ENCODE measurements at places on chromosomes 4 and X. TPM values are rescaled to one million over a fixed set of nuclear protein-coding genes. Genes with fewer than 3 reads are reported as not detected.

GAGE13 gene
- not detected for total RNA-seq

DNA sequence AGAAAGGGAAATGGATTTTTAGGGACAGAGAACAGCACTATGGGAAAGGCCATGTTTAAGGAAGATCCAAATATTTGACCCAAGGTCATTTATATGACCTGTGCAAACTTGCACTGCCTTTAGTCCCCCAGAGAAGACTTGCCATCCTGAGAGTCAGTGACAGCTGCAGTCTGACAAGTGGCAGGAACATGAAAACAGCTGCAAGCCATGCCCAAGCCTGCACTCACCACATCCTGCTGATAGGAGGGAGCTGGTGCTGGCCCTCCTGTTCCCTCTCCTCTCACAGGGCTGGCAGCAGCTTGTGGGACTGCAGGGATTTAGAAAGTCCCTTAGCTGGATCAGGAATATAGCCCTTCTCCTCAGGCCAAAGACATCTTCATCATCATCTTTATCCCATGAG, 187.7 kb downstream of the RAP1GDS1 start:
- DNase-seq, result no peak

DNA sequence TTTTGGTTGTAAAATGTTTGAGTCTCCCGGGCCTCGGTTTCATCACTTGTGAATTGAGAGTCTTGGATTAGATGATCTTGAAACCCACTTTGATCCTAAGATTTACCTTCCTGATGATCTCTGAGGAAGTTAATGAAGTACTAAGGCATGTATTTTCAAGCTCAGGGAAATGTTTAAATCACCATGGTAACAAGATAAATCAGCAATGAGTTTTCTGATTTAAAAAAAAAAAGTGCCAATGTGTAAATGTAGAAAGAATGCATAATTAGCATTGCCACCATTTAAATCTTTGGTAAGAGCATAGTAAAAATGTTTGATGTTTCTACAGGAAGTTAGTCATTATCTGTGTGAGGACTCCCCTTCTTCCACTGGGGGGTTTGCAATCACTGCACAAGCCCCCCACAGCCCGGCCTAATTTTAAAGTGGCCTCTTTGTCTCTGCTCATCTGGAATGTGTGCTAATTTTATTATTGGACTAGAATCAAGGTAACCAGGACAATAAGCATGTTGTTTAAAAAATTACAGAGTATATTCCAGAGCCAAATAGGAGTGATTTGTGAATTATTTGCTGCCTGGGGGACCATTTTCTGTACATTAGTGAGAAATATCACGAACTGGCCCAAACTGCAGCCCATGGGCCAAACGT, 93.6 kb downstream of the SLC34A2 start:
- DNase-seq, result peak; percentile 78

- peak; percentile 48 for DNase-seq
Measured at GRCh38 chrX:135421537-135421931, 210 bp upstream of the SMIM10L2A start.

DNA sequence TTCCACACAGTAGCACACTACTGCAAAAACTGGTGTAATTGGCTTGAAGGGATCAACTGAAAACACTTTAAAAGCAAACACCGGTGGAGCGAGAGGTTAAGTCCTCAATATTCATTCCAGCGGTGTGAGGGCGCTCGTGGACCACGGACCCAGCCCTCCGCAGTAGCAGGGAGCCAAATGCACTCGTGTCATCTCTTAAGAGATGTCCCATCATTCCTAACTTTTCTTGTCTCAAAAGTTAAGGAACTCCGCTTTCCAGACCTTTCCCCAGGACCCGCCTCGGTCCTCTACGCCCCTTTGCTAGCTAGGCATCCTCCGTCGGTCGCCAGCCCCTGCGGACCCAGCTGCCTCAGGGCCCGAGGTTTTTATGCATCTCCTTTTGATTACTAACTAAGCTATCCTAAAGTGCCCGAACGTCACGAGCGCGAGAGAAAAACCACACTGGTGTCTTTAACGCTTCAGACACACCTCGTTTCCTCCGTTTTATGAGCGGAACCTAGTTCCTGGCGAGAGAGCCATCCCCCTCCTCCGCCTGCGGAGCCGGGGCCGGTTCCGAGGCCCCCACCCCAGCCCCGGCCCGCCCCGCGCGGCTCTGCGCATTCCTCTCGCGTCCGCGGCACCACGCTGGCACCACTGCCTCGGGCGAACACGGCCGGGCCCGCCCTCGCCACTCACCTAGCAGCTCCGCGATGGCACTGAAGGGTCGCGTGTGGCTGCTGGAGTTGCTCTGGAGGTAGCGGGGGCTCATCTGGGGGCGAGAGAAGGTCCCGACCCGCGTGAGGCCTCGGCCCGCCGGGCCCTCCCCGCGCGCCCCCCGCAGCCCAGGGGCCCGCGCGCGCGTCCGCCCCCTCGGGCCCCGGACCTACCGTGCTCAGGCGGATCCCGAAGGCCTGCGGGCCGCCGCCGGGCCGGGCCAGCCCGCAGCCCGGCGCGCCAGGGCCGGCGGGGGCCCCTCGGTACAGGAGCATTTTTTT, 723 bp downstream of the MORC4 start:
- DNase-seq, result peak; percentile 40

DNA sequence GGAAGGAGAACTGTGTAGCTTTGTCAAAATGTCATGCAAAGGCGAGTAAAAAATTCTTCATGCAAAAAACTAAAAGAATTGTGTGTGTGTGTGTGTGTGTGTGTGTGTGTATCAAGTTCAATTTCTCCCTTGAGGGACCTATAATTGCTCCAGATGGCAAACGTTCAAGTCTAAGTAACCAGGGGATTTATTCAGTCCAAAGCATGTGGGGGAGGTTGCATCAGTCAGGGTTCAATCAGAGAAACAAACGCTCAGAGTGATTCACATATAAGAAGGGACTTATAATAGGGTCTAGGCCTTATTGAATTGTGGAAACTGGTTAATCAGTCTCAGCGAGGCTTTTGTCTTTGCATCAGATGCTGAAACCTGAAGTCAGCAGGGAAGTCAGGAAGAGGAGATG, 5.0 kb downstream of the DCAF8L1 start:
- no peak for DNase-seq

NR3C2 gene
- 5.2 TPM for total RNA-seq

All from renal cortical epithelial cell (primary cell).